Activated effector memory CD4-positive, alpha-beta T cell treated with anti-CD3 and anti-CD28 coated beads, Interleukin-2, amount 50 U/mL, for 16 hours (primary cell): ENCODE measurements at places on chromosomes 7 and 10.

- DNase-seq, result no peak
Measured at GRCh38 chr10:12634621-12634931, 285.2 kb downstream of the CAMK1D start.

GRCh38 chr7:132757783-132758182 is 181.5 kb upstream of the PLXNA4 start:
- no peak for DNase-seq

- DNase-seq, result no peak
Measured at GRCh38 chr7:96670338-96671289, 39.0 kb downstream of the SEM1 start.

DNA sequence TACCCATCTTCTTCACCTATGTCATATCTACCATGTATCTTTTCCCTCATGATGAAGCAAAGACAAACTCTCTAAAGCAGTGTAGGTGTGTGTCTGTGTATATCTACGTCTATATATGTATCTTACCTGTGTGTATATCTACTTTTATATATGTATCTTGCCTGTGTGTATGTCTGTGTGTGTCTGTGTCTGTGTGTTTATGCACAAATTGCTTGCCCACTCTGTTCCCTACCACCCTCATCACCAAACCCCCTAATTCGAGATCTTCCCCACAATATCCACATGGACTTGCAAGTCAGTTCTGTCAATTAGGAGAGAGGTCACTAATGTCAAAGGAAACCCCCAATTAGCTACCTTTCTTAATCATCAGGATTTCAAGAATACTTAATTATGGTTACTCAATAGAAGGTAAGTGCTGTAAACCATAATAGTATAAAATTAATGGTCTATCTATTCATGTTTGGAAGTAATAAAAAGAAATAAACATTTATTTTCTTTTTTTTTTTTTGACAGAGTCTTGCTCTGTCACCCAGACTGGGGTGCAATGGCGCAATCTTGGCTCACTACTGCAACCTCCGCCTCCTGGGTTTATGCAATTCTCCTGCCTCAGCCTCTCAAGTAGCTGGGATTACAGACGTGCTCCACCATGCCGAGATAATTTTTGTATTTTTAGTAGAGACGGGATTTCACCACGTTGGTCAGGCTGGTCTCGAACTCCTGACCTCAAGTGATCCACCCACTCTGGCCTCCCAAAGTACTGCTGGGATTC is 43.6 kb downstream of the ANKRD61 start:
- DNase-seq, result no peak

- no peak for DNase-seq
Measured at GRCh38 chr10:10542477-10542876, 475.2 kb upstream of the CELF2 start.

- DNase-seq, result no peak
Measured at GRCh38 chr7:74306730-74307469, 17.7 kb downstream of the CLIP2 start.

DNA sequence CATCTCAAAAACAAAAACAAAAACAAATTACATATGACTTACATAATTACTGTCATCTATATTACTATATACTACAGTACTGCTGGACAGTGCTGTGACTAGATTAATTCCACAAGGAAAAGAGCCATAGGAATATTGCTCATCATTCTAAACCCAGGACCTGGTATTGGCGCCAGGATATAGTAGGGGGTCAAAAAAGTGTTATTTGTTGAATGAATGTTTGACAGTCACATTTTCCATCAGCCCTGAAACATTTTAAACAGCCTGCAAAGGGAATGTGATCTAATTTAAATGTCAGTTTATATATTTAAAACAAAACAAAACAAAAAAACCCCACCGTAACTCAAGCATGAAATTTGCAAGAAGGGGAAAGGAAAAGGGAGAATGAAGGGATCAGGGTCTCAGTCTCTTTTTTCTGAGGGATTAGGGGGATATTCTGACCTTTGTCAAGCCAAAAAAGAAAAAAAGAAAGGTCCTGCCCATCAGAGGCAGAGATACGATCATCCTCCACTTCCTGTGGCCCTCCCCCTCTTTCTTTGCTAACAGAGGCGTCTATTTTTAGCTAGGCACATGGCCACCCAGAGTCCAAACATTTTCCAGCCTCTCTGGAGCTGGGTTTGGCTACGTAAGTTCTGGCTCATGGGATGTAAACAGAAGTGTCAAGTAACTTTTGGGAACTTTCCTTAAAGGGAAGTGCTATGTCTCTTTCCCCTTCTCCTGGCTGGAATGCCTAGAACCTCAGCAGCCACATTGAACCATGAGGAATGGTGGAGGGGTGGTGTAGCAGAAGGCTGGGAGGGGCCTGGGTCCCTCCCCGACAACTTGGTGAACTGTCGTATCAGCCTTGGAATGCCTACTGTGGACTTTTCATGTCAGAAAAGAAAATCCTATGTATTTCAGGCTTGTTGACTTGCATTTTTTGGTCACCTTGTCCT is 44.6 kb upstream of the DLG5 start:
- no peak for DNase-seq

GRCh38 chr10:59587083-59587755 is 122.4 kb downstream of the SLC16A9 start:
- no peak for DNase-seq

DNA sequence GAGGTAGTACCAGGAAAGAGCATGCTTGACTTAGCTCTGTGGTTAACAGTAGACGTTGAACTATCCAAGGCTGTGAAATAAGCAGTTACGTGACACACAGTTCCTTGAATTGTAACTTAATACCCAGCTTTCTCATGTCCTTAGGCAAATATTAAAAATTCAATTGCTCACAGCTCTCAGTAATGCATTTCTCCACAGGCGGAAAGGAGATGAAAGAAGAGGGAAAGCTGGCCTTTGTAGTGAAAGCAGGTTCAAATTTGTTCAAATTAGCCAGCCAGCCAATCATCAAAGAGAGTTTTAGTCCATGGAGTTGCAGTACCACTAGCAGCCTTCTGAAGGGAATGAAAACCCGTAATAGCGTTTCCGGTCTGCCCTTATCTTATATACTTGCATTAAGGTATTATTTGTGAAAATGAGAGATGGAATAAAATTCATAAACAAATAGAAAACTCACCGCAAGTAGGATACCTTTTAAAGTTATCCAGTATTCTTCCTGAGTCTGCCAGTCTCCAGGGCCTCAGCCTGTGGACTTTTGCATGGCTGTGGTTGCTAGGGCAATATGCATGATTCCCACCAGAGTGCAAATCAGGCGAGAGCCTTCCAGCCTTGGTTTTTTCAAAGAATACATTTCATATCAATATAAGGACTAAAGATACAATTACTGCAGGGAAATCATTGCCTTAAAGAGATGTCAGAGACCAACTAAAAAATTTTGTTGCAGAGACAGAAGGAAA is 795.5 kb downstream of the TNS3 start:
- DNase-seq, result no peak

GRCh38 chr10:103254538-103255325 is 9.0 kb downstream of the RPEL1 start:
- DNase-seq, result no peak

- DNase-seq, result no peak
Measured at GRCh38 chr7:48408731-48409130, 237.5 kb downstream of the ABCA13 start.

- no peak for DNase-seq
Measured at GRCh38 chr10:132328738-132329137, 3.3 kb upstream of the LRRC27 start.

- DNase-seq, result no peak
Measured at GRCh38 chr7:142379201-142379885, 121.5 kb upstream of the PRSS58 start.

DNA sequence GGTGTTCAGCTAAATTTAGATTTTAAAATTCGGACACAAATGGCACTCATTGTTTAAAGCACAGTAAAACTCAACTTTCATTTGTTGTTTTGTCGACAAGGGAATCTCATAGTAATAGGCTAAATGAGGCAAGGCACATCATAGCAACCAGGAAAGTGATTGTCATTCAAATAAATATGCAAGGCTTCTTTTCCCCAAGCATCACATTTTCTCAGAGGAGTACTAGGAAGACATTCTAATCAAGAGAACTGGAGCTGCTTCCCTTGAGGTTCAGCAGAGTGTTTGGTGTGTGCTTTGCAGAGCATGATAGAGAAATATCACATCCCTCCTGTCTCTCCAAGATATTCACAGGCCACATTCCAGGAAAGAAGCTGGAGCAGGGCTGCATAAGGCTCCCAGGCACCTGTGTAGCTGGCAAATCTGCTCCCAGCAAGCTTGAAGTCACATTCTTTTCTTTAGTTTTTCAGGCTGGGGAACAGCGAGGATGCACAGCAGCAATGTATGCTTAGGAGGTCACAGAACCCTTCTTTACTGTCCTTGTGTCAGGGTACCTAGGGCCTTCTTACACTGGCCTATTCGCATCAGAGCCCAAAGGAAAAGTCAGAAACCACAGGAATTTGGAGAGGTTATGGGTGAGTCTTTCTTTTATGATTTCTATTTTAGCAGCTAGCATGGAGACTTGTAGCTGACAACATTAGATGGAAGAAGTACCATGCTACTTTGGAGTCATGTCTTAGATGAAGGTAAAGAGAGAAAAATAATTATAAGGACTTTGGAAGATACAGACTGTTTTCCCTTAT is 95.9 kb upstream of the HDAC9 start:
- DNase-seq, result no peak

- no peak for DNase-seq
Measured at GRCh38 chr7:98669329-98670000, 52.4 kb downstream of the NPTX2 start.

DNA sequence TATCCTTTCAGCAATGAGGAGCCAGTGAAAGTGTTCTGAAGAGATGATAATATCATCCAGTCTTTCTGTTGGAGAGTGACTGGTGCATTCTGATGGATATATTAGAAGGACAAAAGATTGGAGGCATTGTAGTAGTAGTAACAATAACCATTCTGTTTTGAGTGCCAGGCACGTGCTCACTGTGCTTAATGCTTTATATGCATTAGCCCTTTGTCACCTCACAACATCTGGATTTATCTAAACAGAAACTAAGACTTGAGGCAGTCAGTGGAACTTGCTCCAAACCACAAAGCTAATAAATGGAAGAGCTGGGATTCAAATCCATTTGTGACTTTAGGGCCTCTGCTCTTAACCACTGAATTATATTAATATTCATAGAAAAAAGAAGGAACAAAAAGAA is 84.5 kb upstream of the OIT3 start:
- no peak for DNase-seq

GRCh38 chr10:126904818-126905701 is at the start of gene DOCK1:
TSS of gene DOCK1 (plus strand) at chr10:126905428. CDS start at chr10:126905518, 90 bp downstream.
- DNase-seq, result no peak

DNA sequence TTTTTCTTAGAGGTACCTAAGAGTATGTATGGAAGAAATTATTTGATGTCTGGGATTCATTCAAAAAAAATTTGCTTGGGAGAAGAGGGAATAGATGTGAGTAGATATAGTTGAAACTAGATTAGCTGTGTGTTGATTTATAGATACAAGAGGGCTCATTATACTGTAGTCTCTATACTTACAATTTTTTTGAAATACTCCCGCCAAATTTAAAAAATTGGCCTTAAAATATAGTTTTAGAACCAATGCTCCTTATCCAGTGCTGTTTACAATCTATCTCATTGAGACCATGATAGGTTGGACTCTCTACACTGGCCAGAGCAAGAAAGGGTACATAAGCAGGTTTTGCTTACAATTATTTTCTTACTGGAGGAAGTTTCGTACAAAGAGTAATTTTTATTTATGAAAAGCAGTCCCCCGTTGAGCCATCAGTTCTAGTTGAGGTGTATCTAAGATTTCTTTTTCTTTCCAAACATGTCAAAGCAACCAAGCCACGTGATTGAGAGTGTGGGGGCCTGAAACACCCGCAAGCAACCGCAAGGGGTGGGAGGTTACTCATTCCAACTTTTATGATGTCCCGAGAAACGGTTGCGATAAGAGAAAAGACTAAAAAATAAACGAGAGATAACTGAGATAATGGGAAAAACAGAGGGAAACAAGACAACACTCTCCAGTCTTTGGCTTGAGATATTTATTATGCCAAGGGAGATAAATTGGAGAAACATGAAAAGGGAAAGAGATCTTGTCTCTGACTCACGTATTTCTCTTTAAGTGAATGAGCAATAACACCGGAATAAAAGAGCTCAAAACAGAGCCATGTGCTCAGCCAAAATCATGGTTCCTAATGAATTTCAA is 729.2 kb downstream of the LRMDA start:
- DNase-seq, result no peak

- no peak for DNase-seq
Measured at GRCh38 chr10:103232772-103233488, 12.8 kb upstream of the RPEL1 start.

- no peak for DNase-seq
Measured at GRCh38 chr7:121985476-121986030, 112.6 kb downstream of the PTPRZ1 start.

- DNase-seq, result no peak
Measured at GRCh38 chr10:10902951-10903350, 114.7 kb upstream of the CELF2 start.

DNA sequence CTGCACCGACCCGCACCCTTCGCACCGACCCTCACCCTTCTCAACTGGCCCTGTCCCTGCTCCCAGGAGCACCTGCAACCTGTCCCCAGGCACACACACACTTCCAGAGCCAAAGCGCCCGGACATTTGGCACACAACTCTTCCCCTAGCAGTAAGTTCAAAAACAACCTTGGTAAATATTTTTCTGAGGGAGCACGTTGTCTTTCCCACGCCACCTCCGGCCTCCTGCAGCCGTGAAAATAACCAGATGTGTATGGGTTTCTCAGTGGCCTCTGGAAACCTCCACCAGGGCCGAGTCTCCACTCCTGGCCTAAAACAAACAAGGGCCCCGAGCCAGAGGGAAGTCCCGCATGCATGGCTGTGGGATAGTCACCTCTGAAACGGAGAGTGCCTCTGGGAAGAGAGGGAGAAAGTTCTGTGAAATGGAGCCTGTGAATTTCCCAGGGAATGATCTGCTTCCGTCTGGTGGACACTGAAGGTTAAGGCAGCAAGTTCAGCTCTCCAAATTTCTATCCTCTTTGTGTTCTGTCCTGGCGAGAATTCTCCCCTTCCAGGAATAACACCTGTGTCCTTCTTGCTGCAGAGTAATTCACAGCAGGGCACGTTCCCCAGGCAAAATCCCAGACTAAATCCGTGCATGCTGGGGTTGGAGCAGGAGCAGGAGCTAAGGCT is 15.8 kb downstream of the PODXL start:
- DNase-seq, result no peak

DNA sequence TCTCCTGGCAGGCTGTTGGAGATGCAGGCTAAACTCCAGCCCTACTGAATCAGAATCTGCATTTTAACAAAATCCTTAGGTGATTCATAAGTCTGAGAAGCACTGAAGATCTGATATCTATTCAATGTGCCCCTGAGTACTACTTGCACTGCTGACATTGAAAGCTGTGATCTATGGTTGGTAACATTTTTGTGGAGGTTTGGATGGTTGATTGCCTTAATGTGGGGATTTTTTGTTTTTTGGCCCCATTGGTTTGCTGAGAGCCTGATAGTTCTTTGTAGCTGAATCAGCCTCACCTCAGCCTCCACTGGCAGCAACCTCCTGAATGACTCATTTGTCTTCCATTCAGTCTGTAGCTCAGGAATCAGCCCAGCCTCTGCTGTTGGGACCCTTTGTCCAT is 14.7 kb upstream of the LRRN3 start:
- DNase-seq, result no peak
